Stimulated activated CD8-positive, alpha-beta memory T cell treated with anti-CD3 and anti-CD28 coated beads, Interleukin-7, amount 100 ng/mL, for 1 hour (primary cell): ENCODE measurements at places on chromosomes 7 and 10.

DNA sequence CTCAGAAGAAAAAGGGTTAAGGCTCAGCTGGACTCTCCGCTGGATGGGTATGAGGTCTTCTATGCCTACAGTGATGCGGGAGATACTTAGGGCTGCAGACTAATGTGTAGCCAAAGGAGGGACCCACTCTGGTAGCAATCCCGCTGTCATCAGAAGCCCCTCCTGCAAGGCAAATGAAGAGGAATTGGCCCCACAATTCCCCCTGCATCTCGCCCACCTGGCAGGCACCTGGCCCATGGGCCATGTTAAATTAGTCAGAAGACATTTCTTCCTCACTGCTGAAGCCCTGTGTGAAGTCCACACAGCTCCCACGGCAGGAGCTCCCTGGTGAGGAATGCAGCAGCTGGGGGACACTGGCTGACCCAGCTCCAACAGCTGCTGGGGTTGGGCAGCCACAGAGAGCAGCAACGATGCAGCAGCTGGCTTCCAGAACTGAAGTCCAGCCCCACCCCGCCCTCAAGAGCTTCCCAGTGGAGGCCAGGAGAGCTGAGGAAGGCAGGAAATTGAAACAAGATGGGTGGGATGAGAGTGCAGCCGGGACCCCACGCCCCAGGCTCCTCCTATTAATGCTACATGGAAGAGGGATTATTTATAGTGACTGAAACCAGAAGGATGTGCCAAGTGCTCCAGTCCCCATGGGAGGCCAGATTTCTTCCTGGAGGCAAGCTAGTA is 5.5 kb downstream of the VSTM4 start:
- DNase-seq: no peak

DNA sequence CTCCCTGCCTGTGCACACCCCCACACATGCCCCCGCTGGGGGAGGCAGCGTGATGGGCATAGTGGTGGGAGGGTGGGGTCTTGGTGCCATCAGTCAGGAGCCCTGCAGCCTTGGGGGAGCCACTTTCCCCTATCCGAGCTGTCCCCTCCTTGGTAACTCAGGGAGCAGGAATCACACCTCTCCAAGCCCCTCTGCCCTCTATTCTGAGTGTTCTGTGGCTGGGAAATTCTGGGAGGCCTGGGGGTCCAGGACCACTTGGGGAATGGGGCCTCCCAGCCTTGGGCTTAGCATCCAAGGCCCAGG is 11.3 kb downstream of the DPYSL4 start:
- no peak for DNase-seq

DNA sequence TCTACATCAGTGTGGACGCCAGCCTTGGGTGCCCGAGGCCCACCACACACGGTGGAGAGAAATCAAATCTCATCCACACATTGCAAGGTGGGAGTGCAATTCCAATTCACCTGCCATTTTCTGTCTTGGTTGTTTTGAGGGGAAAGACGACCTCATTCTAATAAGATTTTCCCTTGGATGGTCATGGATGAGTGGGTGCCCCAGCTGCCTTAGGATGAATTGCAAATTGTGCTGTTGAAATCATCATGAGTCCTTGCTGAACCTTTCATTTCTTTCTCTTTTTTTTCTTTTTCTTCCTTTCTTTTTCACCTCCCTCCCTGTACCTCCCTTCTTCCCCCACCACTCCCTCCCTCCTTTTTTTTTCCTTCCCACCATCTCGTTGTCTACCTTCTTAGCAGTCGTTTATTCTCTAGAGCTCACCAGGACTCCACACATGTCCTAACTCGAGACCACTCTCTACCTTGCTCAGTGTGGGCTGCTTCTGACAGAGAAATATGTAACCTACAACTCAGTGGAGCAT is 266.9 kb upstream of the NFE2L3 start:
- no peak for DNase-seq

GRCh38 chr7:102042016-102042656 is 224.7 kb downstream of the CUX1 start:
- DNase-seq: no peak

DNA sequence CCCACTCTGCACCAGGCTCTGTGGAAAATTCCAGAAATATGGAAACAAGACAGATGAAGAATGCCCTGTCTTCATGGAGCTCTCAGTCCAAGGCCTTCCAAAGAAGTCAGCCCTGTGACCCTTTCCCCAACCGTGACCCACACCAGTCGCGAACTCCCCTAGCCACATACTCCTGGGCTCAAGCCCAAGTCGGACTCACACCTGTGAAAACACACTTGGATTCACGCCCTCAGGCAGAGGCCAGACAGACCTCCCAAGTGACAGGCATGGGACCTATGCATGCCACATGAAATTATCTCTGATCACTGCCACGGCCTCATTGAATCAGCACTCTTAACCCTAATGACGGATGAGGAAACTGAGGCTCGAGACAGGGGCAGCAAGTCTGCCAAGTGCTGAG is 42.5 kb downstream of the ZCCHC24 start:
- no peak for DNase-seq

- no peak for DNase-seq
Measured at GRCh38 chr10:76257816-76258215, 826.4 kb downstream of the LRMDA start.

DNA sequence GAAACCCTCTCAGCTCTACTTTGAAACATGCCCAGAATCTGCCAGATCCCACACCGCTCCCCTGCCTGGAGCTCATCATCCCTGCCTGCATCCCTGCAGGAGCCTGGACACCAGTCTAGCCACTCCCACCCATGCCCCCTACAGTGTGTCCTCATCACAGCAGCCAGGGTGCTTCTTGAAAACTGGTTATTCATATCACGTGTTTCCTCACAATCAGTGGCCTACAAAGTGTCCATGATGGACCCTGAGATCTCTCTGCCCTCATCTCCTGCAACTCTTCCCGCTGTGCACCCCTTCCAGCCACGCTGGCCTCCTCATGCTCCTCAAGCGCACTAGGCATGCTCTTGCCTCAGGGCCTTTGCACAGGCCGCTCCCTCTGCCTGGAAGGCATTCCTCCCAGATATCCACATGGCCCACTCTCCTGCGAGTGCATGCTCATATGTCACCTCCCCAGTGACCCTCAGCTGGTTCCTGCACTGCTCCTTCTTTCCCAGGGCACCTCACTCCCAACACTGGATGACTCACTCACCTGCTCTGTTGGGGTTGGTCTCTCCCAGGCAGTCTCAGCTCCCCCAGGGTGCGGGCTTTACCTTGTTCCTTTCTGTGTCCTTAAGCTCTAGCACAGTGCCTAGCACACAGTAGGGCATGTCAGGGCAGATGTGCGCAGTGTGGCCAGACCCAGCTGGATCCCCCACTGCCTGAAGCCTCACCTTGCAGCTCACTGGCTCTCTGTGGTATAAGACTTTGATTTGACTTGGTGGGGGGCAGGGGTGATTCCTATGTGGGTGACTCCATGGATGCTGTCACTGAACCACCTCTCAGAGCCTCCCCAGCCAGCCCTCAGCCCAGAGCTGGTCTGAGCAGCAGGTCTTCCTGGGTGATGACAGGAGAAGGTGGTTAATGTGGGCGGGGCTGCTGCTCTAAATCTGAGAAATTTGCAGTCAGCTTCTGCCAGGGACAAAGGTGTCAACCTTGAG is 37.3 kb downstream of the CDH23 start:
- DNase-seq: no peak

DNA sequence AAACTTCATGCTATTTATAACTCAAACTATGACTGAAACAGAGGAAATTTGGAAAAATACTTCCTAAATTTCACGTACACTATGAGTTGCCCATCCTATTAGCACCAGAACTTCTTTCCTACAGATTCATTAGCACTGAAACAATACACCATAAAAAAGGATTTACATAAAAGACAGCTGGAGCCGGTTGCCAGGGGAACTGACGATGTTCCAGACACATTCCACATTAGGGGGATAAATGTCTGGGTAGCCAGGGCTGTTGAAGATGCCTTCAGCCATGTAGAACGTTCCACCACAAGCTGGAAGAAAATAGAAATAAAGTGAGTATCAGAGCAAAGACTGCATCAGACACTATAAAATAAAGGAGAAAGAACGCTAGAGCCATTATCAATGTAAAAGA is 129.8 kb upstream of the RSU1 start:
- no peak for DNase-seq

GRCh38 chr7:142864980-142865747 is 10.3 kb downstream of the EPHB6 start:
- DNase-seq: no peak
